ENCODE measurements at places on chromosomes 4 and X.

DNA sequence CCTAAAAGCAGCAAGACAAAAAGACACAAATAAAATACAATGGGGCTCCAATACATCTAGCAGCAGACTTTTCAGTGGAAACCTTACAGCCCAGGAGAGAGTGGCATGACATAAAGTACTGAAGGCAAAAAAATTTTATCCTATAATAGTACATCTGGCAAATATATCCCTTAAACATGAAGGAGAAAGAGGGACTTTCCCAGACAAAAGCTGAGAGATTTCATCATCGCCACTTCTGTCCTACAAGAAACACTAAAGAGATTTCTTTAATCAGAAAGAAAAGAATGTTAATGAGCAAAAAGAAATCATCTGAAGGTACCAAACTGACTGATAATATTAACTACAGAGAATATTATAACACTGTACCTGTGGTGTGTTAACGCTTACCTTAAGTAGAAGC is 86.4 kb downstream of the ANKRD17 start:
- DNase-seq = no peak

DNA sequence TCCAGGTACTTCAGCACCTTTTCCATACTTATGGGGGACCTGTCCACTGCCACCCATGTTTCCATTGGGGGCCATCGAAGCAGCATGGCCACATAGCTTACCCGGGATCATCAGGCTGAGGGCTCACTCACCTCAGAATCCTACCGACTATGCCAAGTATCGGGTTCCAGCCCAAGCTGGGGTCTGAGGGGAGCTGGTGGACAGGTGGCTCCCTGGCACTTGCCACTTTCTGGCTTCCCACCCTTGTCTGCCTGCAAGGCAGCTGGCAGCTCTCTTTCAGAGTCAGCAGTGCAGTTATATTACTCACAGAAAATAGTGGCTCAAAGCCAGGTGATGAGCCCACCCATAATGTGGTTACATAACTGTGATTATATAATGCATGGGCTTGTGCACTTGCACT is 1153.8 kb downstream of the STIM2 start:
- DNase-seq = no peak

DNA sequence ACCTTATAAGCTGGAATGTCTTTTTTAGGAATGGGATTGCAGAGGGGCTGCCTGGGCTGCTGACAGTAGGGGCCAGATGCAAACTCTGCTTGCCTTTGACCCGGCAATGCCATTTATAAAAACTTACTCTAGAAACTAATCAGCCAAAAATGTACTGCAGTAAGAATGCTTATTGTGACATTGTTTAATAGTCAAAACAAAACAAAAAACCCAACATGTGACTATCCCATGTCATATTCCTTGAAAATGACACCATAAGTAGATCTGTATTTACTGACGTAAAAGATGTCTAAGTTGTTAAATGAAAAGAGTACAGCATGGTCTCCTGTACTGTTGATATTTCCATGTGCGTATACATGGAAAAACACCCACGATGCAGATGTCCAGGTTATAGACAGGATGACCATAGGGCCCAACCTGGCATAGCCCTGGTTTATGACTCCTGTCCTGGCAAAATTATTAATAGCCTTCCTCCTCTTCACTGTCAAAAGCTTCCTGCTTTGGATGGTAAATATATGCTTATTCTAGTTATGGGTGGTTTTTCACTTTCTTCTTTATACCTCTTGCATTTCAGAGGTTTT is 138.9 kb downstream of the PTTG2 start:
- DNase-seq = no peak

- DNase-seq = no peak
These were observed 51.9 kb upstream of the XIAP start for GRCh38 chrX:123807835-123808416.

DNA sequence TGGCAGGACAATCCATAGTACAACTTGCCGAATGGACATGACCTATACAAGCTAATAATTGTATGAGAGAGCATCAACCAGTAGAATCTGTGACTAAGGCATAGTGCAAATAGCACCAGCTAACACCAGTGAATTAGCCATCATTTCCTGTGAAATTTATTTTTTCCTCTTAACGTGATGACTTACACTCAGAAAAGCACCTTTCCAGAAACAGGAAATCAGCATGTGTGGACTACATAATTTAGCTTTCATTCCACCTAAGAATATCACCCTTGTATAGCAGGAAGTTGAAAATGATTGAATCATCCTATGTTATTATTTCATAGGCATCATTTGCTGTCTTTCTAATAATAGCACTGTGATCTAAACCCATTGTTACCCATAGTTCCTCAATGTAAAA is 1393.4 kb upstream of the PCDH7 start:
- DNase-seq = no peak

GRCh38 chr4:109703664-109704361 is 568 bp upstream of the CASP6 start:
- peak; percentile 29 for DNase-seq

DNA sequence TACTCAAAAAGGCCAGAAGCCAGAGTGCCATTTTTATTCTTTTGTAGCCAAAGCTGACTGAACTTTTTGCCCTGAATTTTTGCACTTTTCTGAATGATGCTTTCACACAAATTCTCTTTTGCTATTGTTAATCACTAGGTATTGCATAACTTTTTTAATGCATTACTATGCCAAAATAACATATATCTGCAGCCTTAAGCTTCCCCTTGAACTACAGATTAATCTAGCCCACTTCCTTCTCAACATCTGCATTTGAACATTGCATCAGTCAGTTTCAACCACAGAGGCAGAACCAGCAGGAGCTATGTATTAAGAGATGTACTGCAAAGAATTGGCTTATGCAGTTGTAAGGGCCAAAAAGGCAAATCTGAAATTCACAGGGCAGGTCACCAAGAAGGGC is 197.6 kb upstream of the GYPA start:
- DNase-seq = no peak

GRCh38 chrX:65985922-65986588 is 53.8 kb downstream of the VSIG4 start:
- DNase-seq = peak; percentile 48

DNA sequence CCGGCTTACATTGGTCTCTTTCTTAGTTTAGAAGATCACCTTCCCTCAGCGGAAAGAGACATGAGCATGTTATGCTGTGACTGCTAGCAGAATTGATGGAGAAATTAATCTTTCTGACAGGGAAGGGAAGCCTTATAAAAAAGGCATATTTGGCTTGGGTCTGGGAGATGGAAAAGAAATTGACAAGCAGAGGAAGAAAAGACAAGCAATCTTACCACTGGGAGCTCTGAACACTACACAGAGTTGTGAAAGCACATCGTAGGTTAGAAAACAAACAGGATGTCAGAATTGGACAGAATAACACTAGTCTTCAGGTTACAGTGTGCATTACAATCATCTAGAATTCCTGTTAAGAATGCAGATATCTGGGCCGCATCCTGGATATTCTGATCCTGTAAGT is 1493.8 kb upstream of the IGFBP7 start:
- no peak for DNase-seq

DNA sequence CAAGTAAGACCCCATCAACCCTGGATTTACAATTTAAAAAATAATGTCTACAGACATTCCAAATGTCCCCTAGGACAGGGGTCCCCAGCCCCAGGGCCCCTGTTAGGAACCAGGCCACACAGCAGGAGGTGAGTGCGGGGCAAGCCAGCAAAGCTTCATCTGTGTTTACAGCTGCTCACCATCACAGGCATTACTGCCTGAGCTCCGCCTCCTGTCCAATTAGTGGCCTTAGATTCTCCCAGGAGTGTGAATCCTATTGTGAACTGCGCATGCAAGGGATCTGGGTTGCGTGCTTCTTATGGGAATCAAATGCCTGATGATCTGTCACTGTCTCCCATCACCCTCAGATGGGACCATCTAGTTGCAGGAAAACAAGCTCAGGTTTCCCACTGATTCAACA is 146.1 kb downstream of the ATP10D start:
- no peak for DNase-seq

GRCh38 chr4:21226637-21227538 is 526.6 kb downstream of the PACRGL start:
- DNase-seq = no peak

- no peak for DNase-seq
These were observed 694.0 kb downstream of the IL1RAPL1 start for GRCh38 chrX:29281078-29281742.

GRCh38 chr4:23972187-23972586 is 82.3 kb upstream of the PPARGC1A start:
- DNase-seq = no peak

DNA sequence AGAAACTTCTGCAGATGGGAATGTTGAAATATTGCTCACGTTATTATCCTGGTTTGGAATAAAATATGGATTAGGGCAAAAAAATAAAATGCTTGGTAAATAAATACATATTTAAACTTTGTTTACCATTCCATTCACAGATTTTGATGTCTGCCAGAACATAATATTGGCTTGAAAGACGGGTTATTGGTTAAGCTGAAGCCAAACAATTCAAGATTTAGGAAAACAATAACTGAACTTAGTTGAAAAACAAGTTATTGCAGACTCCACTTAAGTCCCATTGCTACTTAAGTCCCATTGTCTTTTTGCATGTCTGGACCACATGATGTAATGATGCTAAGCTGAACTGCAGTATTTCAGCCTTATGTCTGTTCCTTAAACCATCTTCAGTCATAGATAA is 722.5 kb downstream of the FAT4 start:
- DNase-seq = no peak

DNA sequence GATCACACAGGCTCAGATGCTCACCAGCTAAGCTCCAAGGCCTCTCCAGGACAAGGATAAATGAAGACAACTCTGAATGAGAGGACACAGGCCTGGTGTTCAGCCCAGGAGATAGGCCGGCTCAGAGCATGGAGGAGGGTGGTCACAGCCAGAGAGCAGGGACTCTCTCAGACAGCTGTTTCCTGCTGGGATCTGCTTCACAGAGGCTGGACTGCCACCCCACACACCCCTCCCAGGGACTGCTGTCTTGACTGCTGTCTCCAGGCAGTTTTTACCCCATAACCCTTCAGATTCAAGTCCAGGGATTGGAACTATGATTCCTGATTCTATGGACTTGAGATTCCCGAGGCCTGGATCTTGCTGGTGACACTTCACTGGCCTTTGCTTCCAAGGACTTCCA is 89.0 kb downstream of the SMIM20 start:
- DNase-seq = no peak
